Activated CD4-positive, alpha-beta T cell treated with anti-CD3 and anti-CD28 coated beads, Interleukin-2, amount 50 U/mL, for 1 hour (primary cell): ENCODE measurements at places on chromosomes 6 and 20.
A peak's percentile ranks its signal among the peaks of the same experiment; 100 is the strongest.

- no peak for DNase-seq
Measured at GRCh38 chr6:111770263-111771093, 102.8 kb downstream of the FYN start.

GRCh38 chr20:50366270-50367103 is 143.7 kb upstream of the PTPN1 start:
- DNase-seq = peak; percentile 40

DNA sequence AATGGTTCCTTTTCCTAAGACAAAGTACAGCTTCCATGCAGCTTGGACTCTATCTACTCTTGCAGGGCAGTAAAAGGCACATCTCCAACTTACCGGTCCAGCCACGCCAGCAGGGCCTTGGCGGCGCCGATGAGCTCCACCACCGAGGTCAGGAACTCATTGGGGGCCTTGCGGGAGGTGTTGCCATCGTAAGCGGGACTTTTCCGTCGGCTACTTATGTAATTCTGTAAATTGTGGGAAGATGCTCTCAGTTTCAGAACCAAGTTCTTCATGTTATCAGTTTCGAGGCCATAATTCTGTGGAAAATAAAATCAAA is 68.5 kb downstream of the CNKSR3 start:
- DNase-seq = no peak

DNA sequence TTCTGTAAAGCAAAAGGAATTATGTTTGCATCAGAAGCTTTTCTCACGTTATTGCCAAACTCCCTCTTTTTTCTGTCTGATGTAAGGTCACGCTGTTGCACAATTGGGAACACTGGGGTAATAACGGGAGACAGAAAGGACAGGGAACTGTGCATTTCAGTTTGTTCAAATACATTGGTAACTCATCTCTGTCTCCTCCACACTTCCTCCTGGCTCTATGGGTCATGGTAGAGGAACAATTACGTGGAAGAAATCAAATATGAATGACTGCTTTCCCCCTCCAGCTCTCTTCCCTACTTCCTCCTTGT is 132.2 kb upstream of the TNFAIP3 start:
- no peak for DNase-seq

DNA sequence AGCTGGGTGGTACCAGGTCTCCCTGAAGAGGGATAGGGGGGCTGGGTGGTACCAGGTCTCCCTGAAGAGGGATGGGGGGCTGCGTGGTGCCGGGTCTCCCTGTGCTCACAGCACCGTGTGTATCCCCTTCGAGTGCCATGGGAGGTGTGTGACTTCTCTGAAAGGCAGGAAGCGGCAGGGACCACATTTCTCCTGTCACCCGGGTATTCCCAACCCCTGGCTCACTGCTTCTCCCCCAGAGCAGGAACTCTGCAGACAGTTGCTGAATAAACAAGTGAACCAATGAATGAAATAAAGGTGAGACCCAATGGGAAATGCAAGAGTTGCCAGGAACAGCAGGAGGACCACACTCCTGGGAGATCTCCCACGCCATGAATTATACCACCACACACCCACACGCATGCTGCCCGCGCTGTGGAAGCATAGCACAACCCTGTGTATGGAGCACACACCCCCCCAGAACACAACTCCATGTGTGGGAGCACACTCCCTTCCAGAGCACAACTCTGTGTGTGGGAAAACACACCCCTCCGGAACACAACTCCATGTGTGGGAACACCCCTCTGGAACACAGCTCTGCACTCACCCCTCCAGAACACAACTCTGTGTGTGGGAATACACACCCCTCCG is 50.7 kb downstream of the RNASET2 start:
- no peak for DNase-seq

DNA sequence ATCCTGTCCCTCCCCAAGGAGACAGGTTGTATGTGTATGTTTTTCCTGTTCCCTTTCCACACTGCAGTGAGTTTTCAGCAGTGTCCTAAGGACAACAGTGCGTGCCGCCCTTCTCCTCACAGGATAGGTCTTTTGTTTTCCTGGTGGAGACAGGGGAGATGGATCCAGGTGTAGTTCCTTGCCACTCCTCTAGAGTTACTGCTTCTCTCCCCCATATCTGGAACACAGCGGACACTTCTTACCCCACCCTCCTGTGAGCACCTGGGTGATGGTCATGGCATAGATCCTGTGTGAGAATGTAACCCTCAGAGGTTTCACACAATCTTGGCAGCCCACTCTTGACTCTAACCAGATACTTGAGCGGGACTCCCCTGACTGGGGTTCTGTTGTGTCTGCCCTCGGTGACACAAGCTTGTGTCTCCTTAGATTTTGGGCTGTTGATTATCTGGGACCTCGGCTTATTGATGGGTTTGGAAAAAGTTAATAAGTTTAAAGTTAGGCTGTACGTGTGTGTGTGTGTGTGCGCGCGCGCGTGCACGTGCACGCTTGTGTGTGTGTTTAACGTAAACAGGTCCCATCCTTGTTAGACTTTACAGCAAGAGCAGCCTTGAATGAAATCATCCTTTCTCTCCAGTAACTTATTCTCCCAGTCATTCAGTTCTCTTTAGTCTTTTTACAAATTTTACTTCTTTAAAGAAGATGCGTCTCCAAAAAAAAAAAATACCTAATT is 131.3 kb upstream of the EDN1 start:
- DNase-seq = no peak

DNA sequence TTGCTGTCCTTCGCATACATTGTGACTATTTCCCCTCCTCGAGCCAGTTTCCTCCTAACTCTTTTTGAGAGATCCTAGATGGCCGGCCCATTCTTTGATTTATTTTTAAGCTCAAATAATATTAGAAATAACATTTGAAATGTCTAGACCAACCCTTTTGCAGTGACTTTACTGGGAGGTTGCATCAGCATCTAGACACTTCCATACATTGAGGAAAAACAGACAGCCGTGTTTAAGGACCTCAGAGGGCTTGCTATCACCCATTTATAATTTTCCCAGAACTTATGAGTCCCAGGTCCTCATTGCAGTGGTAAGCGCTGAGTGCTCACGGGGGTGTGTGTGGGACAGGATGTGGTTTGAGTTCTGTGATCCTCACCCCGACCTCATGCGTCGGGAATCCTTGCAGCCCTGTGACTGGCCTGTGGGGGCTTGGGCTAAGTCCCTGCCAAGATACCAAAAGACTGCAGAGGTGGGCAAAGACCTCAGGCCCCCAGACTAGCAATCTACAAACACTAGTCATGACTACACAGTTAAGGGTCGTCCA is at the start of gene GPX5:
Gene GPX5, plus strand, starts transcription at position 386 of the 544 bp plus-strand sequence. Its CDS starts 133 bp downstream, at position 519.
- DNase-seq = no peak

DNA sequence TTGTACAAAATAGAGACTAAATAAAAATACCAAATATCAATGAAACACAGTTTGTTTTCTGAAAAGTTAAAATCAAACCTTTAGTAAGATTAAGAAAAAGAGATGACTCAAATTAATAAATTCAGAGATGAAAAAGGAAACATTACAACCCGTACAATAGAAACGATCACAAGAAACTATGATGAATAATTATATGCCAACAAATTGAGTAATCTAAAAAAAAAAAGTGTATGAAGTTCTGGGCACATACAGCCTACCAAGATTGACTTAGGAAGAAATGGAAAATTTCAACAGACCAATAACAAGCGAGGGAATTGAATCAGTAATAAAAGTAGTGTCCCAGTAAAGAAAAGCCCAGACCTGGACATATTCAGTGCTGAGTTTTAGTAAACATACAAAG is 94.8 kb downstream of the STXBP5 start:
- DNase-seq = no peak

DNA sequence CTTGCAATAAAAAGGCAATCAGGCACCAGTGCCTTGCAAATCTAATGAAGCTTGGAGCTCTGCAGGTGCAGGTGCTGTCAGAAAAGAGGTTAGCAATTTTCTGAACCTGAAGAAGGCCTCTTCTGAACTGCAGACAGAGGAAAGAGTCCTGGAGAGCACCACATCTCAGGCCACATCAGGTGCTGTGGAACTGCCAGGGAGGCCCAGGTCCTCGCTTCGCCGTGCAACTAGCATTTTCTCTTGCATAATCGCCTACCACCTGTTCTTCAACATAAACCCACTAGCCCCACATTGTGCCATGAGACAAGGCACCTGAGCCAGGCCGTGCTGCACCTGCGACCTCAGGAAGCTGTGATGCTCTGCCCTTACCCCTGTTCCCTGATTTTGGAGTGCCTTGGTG is 187.6 kb downstream of the DTNBP1 start:
- no peak for DNase-seq

DNA sequence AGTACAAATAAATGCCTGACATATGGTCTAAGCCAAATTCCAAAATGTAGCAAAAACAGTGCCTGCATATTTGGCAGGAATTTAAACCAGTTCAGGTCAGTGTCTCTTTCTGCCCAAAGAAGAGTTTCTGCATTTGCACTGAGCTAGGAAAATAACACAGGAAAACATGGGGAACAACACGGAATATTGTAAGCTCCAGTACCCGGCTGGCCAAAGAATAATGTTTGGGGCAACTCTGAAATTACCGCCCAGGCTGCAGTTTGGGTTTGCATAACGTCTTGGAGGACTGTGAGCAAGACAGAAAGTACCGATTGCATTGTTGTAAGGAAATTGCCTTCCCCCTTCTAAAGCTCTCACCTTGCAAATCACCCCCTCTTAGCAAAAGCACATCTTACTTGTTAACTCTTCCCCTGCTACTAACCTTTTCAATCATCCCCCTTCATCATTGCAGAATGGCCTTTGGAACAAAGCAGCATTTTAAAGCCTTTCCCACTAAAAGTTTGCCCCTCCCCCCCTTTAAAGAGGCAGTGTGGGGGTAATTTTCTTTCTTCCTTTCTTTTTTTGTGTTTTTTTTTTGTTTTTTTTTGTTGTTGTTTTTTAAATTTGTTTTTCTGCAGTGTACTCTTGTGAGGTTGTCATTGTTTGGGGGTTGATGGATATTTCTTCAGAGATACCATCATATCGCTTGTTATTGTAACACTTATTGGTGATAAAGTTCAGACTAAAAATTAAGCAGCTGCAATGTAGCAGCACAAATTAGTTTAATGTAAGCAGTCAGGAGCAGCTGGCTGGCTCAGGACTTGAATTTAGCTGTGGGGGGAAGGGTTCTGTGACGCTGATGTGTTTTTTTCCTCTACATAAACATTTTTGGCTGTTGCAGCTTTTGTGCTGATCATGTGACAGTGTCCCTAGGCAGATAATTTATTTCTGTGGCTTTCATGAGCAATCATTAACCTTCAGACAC is 100.0 kb upstream of the CITED2 start:
- DNase-seq = no peak

DNA sequence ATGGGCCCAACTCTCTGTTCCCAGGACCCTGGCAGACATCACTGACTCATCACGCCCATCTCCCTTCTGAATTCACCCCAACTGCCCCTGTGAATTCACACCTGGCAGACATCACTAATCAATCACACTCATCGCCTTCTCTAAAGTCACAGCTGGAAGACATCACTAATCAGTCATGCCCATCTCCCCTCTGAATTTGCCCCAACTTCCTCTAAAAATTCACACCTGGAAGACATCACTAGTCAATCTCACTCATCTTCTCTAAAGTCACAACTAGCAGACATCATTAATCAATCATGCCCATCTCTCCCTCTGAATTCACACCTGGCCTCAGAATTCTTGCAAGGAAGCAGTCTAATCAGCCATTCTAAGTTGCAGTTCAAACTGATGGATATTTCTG is 111.1 kb downstream of the FOXA2 start:
- no peak for DNase-seq

- no peak for DNase-seq
Measured at GRCh38 chr6:154914288-154914687, 80.8 kb upstream of the TIAM2 start.

- no peak for DNase-seq
Measured at GRCh38 chr20:1294497-1294896, 28.4 kb downstream of the SNPH start.

DNA sequence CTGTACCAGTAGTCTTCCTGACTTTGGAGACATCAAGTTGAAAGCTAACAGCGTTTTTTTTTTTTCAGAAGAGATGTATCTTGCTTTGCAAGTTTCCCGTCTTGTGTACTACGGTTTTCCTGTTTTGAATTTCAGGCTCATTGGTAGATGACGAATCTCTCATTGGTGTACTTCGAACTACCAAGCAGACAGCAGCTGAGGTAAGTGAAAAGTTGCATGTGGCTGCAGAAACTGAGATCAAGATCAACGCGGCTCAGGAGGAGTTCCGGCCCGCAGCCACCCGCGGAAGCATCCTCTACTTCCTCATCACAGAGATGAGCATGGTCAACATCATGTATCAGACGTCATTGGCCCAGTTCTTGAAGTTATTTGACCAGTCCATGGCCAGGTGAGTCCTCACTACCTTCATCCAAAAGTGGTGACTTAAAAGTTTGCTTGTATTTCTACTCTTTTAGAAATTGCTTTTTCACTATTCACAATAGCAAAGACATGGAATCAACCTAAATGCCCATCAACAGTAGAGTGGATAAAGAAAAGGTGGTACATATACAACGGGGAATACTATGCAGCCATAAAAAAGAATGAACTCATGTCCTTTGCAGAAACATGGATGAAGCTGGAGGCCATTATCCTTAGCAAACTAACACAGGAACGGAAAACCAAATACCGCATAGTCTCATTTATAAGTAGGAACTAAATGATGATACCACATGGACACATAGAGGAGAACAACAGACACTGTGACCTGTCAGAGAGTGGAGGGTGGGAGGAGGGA is 110.6 kb upstream of the GLP1R start:
- DNase-seq = no peak

- DNase-seq = no peak
Measured at GRCh38 chr6:129321303-129321702, 388.7 kb downstream of the ARHGAP18 start.

DNA sequence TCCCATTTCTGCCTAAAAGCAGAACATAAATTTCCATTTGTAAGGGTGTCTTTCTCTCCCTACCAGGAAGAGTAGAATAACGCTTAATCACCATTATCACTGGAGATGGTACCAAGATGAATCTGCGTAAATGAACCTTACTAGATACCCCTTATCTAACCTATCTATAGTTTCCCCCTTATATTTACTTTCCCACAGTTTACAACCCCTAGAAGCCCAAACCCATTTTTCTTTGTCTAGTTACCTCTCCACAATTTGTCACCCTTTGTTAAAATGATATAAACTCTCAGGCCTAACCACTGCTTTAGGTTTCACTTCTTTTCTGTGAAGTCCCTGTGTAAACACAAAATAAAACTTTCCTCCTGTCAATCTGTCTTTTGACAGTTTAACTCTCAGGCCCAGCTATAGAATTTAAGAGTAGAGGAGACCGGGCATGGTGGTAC is 45.5 kb downstream of the PCNA start:
- no peak for DNase-seq

GRCh38 chr6:112109262-112109661 is 21.9 kb downstream of the FAM229B start:
- no peak for DNase-seq

GRCh38 chr6:157625764-157626163 is 197.3 kb upstream of the SNX9 start:
- DNase-seq = no peak
